ENCODE measurements at places on chromosomes 3 and 15.

DNA sequence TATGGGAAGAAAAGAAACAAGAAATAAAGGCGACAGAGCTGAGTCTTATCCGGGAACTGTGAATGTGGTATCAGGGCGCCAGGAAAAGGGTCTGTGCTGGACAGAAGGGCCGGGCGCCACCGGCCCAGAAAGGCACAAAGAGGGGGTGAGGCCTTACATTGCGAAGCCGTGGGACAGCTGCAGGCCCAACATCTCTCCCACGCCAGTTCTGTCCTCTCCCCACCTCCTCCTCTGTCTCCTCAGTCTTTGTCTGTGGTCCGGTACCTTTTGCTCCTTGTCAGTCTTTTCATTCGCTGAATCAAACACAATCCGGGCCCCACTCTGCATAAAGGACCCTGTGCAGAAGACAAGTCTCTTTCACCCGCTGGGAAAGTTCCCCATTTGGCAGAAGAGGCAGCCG is 81.8 kb downstream of the LRIG1 start:
- DNase-seq, result no peak

GRCh38 chr15:80923668-80924067 is 66.0 kb downstream of the MESD start:
- DNase-seq, result no peak

DNA sequence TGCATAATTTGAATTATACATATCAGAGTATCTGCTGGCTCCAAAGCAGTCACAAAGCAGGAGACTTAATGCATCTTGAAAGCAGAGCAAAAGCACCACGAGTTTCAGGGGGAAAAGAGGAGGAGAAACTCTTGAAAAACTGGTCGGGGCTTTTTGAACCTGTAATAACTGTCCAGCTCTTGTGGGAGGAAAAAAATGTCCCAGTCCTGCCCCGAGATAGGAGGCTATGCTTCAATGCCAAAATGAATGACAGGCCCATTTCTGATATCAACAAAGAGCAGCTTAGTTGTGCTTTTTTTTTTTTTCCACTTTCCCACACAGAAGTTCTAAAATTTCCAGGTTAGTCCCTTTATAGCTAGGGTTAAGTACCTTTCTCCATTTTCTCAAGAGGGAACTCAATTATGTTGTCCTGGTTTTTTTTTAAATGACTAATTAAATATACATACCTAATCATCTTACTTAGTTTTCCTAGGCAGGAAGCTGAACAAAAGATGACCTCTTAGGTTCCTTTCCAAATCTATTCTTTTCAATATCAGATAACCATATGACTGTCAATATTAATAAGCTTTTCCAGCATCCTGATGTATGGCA is 120.2 kb downstream of the TFDP2 start:
- no peak for DNase-seq

- no peak for DNase-seq
Observed at GRCh38 chr3:65484964-65485363, 553.8 kb downstream of the MAGI1 start.

DNA sequence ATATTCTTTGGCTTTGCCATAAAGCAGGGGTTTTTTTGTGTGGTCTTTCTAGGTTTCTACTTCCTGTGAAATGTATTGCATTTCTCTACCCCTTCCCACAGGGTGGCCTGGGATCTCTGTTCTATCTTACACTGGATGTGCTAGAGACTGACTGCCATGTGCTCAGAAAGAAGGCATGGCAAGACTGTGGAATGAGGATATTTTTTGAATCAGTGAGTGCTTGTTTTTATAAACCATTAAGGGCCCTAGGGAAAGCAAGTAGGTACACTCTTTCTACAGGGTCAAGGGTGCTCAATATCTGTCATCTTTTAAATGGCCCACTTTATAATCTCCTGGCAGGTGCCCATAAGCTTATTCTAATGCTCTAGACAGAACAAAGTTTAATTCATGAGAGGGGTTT is 730 bp downstream of the FETUB start:
- DNase-seq, result no peak

- DNase-seq, result no peak
Observed at GRCh38 chr3:168645180-168645579, 549.5 kb upstream of the GOLIM4 start.

DNA sequence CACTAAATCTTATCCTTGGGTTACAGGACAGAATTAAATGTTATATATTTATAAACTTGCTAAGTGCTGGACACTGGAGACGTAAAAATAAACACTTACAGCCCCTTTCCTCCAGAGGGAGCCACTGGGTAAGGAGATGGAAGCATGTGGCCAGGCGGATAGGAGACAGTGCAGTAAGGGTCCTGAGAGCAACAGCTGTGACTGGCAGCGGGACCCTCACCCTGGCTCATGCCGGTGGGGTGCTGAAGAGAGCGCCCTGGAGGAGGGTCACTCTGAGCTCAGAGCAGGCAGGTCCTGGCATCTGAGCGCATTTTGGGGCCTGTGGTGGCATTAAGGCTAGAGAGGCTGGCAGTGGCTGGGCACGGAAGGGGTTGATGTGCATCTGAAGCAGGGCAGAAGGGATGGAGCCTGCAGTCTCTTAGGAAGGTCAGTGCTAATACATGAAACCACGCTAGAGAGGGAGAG is 16.0 kb downstream of the SEC61A1 start:
- DNase-seq, result no peak

DNA sequence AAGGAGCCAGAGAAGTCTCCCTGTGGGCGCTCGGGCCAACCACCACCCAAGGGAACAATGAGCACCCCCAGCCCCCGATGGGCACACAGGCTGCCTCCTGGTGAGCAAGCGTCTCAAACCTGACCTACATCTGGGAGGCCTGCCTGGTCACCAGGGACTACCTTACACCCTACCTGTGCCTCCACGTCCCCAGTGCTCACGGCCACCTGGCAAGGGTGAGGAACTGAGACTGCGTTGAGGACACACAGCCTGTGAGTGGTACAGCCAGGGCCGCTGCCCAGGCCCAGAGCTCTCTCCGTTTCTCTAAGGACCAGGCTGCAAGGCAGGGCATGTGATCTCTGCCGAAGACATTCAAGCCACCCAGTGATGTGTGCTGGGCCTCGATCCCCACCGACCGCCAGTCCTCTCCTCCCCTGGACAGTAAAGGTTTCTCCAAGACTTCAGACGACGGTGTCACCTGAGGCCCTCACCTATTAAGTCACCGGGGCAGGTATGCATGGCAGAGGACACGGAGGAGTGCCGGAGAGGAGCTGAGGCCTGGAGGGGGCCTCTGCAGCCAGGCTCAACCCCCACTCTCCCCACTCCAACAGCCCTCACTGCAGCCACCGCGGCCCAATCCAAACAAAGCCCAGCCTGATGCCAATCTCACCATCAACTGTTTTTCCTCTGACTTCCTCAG is 2.8 kb downstream of the GOLGA8A start:
- DNase-seq, result no peak

DNA sequence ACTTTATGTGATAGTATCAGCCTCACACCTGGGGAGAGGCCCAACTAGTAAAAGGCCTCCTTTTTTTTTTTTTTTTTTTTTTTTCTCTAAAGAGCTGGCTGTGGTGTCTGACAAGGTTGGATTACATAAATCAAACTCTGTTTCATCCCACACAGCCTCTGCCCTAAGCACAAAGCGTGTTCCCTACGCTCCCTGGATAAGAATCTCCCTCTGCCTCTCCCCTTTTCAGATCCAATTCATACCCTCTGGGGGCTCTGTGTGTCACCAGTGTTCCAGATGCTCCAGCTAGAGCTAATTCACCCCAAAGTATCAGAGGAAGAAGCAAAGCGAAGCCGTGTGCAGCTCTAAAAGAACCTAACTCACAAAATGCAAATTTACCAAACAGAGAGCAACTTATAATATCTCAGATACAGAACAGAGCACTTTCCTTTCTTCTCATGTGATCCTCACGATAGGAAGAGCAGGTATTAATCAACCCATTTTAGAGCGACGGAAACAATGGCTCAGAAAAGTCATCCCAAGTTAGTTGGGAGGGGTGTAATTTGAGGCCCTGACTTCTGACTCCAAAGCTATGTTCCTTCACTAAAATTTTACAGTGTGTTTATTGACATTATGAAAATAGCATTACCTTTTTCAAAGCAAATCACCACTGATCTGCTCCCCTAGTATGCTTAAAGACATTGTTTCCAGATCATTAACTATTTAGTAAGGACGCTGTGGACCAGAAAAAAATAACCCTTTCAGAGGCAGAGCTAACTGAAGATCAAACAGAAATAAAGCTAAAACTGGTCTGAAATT is 12.4 kb downstream of the BMF start:
- no peak for DNase-seq

DNA sequence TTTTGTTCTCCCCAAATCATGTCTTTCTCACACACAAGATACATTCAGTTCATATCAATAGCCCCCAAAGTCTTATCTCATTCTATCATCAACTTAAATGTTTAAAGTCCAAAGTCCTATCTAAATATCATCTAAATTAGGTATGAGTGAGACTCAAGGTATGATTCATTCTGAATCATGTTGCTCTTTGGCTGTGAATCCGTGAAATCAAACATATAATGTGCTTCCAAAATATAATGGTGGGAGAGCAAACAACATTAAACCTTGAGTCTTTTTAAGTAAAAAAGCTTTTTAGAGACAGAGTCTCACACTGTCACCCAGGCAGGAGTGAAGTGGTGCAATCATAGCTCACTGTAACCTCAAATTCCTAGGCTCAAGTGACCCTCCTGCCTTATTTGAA is 139.1 kb downstream of the SAMMSON start:
- DNase-seq, result no peak

DNA sequence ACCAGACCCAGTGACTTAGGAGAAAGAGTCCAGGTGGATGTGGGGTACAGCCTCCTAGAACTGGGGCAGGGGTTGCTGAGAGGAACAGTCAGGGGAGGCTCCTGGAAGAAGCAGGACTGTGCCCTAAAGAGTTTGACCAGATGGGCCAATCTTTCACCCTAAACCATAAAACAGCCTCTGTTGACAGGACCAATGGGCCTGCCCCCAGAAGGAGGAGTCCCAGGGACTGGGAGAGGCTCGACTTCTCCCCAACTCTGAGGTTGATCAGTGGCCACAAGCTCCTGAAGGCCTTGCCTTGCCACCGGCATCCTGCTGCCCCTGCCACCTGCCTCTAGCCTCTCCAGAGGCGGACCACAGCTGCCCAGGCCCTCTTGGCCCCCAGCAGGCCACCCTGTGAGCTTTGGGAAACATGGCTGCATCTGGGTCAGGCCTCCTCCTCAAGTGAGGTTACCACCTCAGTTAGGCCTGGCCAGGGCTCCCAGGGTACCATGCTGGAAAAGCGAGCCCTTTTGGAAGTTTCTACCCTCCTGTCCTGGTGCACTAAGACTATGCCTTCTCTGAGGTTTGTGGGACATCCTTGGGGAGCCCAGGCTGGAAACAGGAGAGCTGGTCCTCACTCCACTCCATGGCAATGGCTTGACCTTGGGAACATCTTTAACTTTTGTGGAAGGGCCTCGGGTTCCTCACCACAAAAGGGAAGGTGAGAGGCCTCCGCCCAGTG is 2.8 kb downstream of the VIPR1 start:
- peak; percentile 60 for DNase-seq

DNA sequence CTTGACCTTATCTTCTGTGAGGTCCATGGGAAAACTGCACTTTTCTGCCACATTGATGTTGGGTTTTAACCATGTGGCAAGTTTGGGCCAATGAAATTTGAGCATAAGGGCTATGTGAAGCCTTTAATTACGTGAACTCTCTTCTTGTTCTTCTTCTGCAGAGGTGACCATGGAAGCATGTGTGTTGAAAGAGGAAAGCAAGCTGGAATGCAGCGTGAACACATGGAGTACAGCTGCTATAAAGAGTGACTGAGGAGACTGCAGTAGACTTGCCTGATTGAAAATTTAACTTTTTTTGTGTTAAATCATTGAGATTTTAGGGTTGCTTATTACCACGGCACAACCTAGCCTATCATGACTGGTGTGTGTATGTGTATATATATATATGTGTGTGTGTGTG is 347.3 kb downstream of the ZIC1 start:
- DNase-seq, result no peak

DNA sequence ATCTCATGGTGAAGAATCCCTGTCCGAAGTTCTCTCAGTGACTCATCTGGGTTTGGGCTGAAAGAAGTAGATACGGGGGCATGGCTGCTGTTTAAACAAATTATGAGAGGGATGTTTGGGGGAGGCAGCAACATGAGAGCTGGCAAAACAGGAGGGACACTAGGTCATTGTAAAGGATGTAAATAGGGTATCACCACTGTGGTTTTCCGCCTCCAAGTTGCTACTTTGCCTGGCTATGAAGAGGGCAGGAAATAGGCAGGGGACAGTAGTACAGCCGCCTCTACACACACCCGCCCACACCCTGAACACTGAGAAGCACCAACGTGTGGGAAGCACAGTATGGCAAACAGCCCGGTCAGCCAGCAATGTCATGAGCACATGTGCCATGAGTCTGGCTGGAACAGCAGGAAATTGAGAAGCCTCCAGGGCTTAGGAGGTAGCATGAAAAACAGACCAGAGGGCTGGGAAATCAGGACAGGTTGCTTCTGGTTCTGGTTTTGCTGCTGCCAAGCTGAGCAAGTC is 17.1 kb downstream of the HEXA start:
- no peak for DNase-seq

DNA sequence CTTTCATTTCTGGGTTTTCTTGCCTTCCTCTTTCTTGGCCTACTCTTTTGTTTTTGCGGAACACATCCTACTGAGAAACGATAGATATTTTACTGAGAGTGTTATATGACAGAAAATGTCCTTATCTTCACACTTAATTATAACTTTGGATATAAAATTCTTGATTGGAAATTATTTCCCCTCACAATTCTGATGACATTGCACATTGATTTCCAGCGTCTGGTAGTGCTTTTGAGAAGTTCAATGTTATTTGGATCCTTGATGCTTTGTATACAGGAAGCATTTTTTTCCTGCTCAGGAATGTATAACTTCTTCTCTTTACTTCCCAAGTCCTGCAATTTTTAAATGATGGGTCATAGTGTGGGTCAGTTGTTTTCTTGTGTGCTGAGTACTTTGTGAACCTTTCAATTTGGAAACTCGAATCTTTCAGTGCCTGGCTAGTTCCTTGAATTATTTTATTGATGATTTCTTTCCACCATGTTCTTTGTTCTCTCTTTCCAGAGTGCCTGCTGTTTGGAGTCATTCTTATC is 183.9 kb downstream of the PDCD6IP start:
- DNase-seq, result no peak
